NCI-H1105 treated with DMSO at 0.1 percent for 48 hours (cell line): ENCODE measurements at places on chromosomes 11 and 22.

GRCh38 chr11:121347094-121347493, 54.5 kb downstream of the SC5D start:
- DNase-seq, result no peak

- no peak for DNase-seq
These were observed at the start of gene ALDH3B2 for GRCh38 chr11:67674442-67674871. Gene ALDH3B2, minus strand, starts transcription at chr11:67674623. Its CDS starts 7,688 bp downstream, at chr11:67666935.

- DNase-seq, result no peak
These were observed 40.4 kb upstream of the AMPD3 start for GRCh38 chr11:10414659-10415058.

DNA sequence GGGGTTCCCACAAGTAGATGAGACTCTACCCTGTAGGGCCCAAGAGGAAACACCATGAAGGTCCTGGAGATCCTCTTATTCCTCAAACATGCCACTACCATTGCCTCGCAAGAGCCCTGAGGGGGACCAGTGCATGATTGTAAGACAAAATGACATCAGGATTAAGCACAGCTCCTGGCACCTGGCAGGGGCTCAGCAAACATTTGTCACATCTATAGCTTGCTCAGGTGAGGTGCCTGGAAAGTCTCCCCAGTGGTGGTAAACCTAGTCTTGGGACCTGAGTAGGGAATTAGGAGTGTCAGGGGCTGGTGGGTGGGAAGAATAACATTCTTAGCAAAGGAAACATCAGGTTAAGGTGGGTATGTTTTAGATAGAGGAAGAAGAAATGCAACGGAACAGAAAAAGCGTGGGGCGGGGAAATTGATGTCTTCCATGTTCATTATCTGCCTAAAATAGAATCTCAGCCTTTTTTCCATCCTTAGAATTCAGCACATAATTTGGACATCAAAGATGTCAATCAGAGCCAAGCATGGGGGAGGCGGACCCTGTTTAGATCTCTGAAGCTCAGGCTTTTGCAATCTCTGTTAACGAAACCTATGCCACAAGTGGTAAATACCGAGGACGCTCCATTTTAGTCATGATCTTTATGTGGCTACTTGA, 924 bp downstream of the YPEL1 start:
- peak; percentile 20 for DNase-seq

- no peak for DNase-seq
These were observed 620 bp downstream of the EFEMP2 start for GRCh38 chr11:65871811-65872548.

GRCh38 chr11:116336540-116336939, 436.2 kb downstream of the BUD13 start:
- DNase-seq, result no peak

DNA sequence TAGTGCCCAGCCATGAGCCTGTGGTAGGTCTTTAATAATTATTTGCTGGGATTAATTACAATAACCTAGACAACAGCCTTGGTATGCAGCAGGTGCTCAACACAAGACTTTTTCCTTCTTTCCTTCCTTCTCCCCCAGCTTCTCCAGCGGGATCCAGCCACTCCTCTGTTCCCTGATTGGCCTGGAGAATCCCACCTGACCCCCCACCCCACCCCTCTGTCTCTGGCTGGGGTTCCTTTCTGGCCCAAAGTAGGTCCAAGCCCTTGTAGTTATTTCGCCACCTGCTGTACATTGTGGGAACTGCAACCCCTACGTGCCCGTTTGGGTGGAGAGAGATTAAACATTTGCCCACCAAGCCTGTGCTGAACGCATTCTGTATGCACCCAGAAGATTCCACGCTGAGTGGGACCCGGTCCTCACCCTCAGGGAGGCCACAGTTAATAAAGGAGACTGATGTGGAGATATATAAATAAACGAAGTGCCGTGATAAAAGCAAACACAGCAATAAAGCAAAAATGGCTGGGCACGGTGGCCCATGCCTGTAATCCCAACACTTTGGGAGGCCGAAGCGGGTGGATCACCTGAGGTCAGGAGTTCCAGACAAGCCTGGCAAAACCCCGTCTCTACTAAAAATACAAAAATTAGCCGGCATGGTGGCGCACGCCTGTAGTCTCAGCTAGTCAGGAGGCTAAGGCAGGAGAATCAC, 32.1 kb upstream of the DGKZ start:
- no peak for DNase-seq

DNA sequence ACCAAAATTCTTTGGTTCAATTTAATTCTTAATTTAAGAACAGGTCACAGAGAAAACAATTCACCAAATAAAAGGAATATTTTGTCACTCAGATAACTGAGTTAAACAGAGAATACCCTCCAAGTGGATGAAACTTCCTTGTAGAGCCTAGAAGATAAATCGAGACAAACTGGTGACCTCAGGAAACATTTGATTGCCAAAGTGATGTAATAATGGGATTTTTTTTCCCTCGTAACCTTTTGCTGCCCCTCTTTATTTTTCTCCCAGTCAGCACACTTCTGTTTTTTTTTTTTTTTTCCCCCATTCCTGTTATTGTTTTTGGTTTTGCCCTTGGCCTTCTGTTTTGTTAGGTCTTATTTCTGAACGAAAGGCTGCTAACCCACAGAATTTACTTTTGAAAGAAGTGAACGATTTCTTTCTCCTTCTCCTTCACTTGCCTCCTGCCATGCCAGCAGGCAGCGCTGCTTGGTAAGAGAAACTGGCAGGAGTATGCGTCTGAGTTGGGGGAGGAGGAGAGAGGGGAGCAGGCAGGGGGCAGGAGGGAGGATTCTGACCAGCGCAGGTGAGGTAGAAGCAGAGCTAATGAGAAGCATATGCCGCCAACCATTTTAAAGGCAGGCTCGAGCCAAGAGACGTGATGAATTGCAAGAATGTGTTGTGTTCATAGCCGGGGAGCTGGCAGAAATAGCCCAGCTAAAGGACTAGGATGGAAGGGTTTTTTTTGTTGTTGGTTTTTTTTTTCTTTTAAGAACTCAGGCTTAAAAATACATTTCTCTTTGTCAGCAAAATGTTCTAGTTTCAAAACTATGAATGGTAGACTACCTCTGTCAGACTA, 121.9 kb upstream of the MTMR2 start:
- peak; percentile 31 for DNase-seq

DNA sequence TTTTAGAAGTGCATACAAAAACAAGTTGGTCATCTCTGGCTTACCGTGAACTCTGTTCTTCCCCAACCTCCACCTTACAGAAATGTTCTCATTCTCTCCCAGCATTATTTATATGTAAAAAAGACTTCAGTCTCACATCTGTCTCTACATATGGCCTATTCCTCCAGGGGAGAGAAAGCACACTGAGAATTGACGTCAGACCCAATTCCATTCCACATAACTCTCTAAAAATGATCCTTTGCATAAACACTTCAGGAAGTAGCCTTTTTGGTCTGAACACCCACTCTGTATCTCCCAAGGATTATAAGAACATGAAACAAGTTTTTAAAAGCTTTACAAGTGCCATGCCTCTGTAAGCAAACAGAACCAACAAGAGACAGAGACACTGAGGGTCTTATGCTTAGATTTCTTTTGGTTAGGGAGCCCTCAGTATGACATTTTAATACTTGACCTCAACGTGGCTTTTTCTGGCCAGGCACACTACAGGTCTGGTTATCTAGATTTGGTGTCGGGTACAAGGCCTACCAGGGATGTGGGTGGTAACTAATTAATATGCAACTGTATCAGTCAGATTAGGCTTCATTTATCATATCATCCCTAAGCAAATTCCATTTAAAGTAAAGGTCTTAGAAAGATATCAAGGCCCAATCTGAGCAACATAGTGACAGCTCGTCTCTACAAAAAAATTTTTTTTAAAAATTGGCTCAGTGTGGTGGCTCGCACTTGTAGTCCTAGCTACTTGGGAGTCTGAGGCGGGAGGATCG, 48.5 kb upstream of the PPP2R1B start:
- DNase-seq, result no peak
